ENCODE measurements at places on chromosomes 1 and 21.

DNA sequence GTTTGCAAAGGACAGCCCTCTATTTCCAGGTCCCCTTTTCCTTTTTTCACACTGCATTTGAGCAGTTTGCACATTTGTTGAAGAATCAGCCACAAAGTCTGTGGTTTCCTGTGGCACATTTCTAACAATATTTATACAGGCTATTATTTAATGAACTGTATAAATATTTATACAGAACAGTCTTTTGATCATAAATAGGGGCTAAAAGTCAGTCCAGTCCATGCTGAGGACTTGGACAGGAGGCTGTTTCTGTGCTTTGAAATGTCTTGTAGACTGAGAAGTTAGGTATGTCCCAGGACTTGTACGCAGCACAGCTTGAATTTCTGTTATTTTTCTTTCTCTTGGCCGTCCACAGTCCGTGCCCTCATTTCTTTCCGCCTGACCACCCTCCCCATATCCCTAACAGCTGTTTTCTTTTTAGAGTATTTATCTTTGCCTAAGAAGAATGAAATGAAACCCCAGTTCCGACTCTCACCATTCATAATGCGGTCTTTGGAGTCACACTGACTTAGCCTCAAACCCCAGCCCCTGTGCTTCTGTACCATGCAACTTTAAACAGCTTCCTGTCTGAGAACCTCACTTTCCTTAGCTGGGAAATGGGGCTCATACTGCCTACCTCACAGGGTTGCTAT lies 19.7 kb downstream of the FGGY start:
- no peak overlapping the region for H3K4me3 ChIP-seq
- H3K36me3 ChIP-seq, result no peaks in the 10 kb centered on the region
- no peak overlapping the region for H3K27ac ChIP-seq
- DNase-seq, result no peak
- no peaks in the 10 kb centered on the region for H3K27me3 ChIP-seq

DNA sequence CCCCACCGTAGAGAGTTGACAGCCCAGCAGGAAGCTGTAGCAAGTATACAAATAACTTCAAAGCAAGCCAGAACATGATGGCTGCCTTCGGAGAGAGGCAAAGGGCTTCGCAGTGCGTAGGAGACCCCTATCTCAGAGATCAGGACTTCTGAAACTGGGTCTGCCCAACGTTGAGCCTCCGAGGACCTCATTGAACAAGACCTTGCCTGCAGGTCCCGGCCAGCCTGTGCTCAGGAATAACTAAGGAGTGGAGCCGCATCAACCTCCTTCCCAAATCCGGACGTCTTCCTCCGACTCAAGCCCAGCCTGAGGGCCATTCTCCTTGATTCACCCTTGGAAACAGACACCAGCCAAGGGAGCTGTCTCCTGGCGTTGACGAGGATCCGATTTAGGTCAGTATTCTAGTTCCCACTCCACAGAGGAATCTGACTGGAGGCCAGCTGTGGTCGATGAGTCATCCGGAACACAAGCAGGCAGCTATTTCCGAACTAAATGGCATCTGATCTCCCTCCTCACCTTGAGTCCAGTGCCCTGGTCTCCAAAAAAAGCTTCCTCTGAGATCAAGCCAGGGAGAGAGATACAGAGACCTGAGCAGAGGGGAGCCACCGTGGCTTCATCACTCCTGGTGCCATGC lies 166.5 kb upstream of the COA6 start:
- DNase-seq, result peak; percentile 80
- H3K4me3 ChIP-seq, result no peak overlapping the region
- no peaks in the 10 kb centered on the region for H3K36me3 ChIP-seq
- H3K27ac ChIP-seq, result peak overlapping the region; percentile 52
- no peaks in the 10 kb centered on the region for H3K27me3 ChIP-seq

GRCh38 chr21:44732956-44733355 lies 21.6 kb upstream of the TSPEAR start:
- no peaks in the 10 kb centered on the region for H3K27me3 ChIP-seq
- no peak overlapping the region for H3K4me3 ChIP-seq
- no peaks in the 10 kb centered on the region for H3K36me3 ChIP-seq
- DNase-seq, result no peak
- H3K4me1 ChIP-seq, result no peaks in the 10 kb centered on the region

- H3K4me3 ChIP-seq, result no peak overlapping the region
- no peak for DNase-seq
- no peaks in the 10 kb centered on the region for H3K27me3 ChIP-seq
- no peak overlapping the region for H3K27ac ChIP-seq
- H3K4me1 ChIP-seq, result peaks cover 3% of the 10 kb centered on the region
- no peaks in the 10 kb centered on the region for H3K36me3 ChIP-seq
Measured at GRCh38 chr1:113438505-113439276, 48.4 kb downstream of the MAGI3 start.

DNA sequence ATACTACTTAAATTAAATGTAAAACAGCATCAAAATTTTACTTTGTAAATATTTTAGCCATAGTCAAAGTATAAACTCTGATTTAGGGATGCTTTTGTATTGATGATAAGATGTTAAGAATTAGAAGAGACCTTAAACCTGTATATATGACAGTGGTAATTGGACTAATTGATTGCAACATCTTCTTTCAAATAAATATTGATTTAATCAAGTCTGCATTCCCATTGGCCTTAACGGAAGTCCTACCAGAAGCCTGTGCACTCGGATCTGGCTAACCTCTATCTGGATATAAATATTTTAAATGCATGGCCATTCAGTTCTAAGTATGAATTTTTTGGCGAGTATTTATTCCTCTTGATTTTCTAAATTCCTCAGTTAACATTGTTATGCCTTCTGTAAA lies 856.1 kb downstream of the USP25 start:
- H3K36me3 ChIP-seq, result no peaks in the 10 kb centered on the region
- H3K27me3 ChIP-seq, result no peaks in the 10 kb centered on the region
- DNase-seq, result no peak
- H3K27ac ChIP-seq, result no peak overlapping the region
- H3K4me1 ChIP-seq, result peaks cover 5% of the 10 kb centered on the region

DNA sequence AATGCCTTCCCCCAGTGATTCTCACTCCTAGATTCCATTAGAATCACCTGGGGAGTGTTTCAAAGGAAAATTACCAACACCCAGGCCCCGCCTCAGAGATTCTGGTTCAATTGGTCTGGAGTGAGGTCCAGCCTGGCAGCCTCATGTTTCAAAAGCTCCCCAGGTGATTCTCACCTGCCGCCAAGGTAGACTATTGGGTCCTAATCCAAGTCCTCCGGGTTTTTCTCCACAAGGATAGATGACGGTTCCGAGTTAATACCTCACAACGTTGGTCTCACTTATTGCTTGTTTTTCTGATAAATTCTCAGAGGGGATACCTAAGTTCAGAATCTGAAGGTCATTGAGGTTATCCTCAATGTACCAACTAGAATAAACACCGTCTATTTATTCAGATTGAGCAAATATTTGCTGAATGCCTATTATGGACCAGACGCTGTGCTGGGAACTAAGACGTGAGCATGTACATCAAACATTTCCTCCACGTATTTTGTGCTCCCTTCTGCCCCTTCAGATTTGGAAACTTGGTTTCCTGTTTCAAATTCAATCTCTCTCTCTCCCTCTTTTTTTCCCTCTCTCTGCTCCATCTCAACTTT lies 97.5 kb downstream of the SEC16B start:
- no peak overlapping the region for H3K27ac ChIP-seq
- H3K27me3 ChIP-seq, result peaks cover 3% of the 10 kb centered on the region
- H3K36me3 ChIP-seq, result no peaks in the 10 kb centered on the region
- DNase-seq, result no peak
- H3K4me3 ChIP-seq, result no peak overlapping the region

DNA sequence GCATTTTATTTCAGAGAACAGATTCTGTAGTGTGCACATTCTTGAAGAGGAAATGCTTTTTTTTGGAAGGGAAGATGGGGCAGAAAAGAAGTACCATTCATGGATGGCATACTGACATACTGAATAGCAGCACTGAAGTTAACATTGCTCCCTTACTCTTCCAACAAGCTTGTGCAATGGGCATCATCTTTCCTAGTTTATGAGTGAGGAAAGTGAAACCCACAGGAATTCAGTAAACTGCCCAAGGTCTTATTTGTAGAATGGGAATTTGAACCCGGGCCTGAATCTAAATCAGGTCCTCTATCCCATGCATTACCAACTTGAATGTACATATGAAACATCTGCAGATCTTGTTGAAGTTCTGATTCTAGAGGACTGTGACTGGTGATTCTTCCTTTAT lies 215.7 kb upstream of the FGGY start:
- H3K4me1 ChIP-seq, result no peaks in the 10 kb centered on the region
- no peaks in the 10 kb centered on the region for H3K36me3 ChIP-seq
- H3K4me3 ChIP-seq, result no peak overlapping the region
- no peaks in the 10 kb centered on the region for H3K27me3 ChIP-seq
- no peak for DNase-seq

GRCh38 chr1:151570819-151571218 lies 30.7 kb downstream of the TUFT1 start:
- H3K36me3 ChIP-seq, result peaks cover 13% of the 10 kb centered on the region
- H3K27me3 ChIP-seq, result no peaks in the 10 kb centered on the region
- no peak overlapping the region for H3K27ac ChIP-seq

GRCh38 chr1:243705585-243705984 lies 144.5 kb downstream of the AKT3 start:
- no peak overlapping the region for H3K4me3 ChIP-seq
- no peaks in the 10 kb centered on the region for H3K4me1 ChIP-seq
- H3K36me3 ChIP-seq, result no peaks in the 10 kb centered on the region
- no peaks in the 10 kb centered on the region for H3K27me3 ChIP-seq
- DNase-seq, result no peak

DNA sequence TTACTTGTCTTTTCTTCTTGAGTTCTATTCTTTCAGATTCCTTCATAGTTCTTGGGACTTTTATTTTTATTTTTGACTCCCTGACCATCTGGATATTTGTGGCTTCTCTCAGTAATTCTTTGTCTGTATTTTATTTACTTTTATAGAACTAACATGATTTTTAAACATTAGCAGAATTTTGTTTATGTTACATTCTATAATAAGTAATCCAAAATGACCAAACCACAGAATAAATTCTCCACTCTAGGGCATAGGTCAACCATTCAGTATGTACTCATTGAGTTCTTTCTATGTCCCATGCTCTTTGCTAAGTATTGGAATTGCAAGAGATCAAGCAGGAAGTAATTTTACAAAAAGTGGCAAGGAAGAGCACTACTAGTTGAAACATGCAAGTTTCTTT lies 969.0 kb downstream of the TTLL7 start:
- H3K36me3 ChIP-seq, result no peaks in the 10 kb centered on the region
- H3K27me3 ChIP-seq, result no peaks in the 10 kb centered on the region
- H3K4me1 ChIP-seq, result no peaks in the 10 kb centered on the region
- no peak overlapping the region for H3K4me3 ChIP-seq

GRCh38 chr1:176206006-176206960 lies 803 bp downstream of the COP1 start:
- H3K36me3 ChIP-seq, result peaks cover 5% of the 10 kb centered on the region
- no peak for DNase-seq
- no peaks in the 10 kb centered on the region for H3K27me3 ChIP-seq
- peak overlapping the region; percentile 96 for H3K4me3 ChIP-seq
- peaks cover 15% of the 10 kb centered on the region for H3K4me1 ChIP-seq

DNA sequence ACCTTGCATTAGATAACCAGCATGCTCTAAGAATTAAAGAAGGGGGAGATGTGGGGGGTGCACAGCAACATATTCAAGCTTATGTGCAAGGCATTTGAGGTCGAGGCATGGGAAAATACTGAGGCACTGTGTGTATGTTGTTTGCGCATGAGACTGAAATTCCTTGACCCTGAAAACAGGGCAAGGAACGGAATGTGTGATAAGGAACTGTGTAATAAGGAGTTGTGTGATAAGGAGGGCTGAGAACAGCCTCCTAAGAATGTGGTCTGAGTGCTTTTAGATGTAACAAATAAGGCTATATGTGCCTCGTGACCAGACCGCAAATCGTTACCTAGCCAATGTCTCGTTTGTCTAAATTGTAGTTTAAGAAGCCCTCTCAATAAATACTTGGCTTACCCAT lies 26.5 kb upstream of the ITLN1 start:
- H3K4me3 ChIP-seq, result no peak overlapping the region
- no peaks in the 10 kb centered on the region for H3K4me1 ChIP-seq
- no peaks in the 10 kb centered on the region for H3K27me3 ChIP-seq
- H3K27ac ChIP-seq, result no peak overlapping the region

- H3K4me1 ChIP-seq, result peaks cover under 1% of the 10 kb centered on the region
- H3K36me3 ChIP-seq, result no peaks in the 10 kb centered on the region
- no peak for DNase-seq
- no peak overlapping the region for H3K4me3 ChIP-seq
- H3K27me3 ChIP-seq, result no peaks in the 10 kb centered on the region
Measured at GRCh38 chr1:20691872-20692271, 25.9 kb downstream of the KIF17 start.

GRCh38 chr21:42565206-42565810 lies 51.7 kb downstream of the SLC37A1 start:
- no peak overlapping the region for H3K4me3 ChIP-seq
- H3K4me1 ChIP-seq, result no peaks in the 10 kb centered on the region
- no peaks in the 10 kb centered on the region for H3K36me3 ChIP-seq
- no peak overlapping the region for H3K27ac ChIP-seq
